ENCODE measurements at places on chromosomes 11 and 22. TPM values are rescaled to one million over a fixed set of nuclear protein-coding genes. Genes with fewer than 3 reads are reported as not detected.

KRTAP5-8 gene
- not detected for polyA plus RNA-seq

DNA sequence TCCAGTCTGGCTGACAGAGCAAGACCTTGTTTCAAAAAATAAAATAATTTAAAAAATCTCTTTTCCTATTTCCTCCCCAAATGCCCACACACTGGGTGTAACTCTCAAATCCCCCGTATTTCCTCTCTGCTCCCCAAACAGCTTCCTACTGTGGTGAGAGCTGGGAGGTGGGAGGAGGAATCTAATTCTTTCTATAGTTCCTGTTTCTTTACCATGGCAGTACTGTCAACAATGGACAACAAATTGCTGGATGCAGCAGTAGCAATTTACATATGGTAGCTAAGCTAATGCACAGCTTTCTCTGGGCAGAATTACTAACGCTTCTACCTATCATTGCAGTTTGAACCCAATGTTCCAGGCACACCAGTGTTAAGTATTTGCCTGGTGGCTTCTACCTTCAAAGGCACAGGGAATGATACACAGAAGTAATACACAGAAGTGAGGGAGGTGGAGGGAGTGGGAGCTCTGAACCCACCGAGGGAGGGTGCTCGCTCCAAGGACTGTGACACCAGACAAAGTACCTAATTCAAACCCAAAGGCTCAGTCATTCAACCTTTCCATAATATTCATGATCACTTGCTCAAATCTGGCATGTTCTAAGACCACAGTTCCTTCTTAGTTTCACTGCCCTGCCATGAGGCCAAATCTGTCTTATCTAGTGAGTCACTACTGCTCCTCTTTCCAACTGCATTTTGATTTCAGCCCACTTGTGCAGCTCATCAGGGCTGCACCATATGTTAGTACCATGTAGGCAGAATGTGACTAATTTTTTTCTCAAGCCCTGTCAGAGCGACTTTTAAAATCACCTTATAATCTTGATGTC, 37.9 kb downstream of the CELF1 start:
- no peak overlapping the region for H3K27ac ChIP-seq
- H3K4me1 ChIP-seq: peaks cover 72% of the 10 kb centered on the region
- no peaks in the 10 kb centered on the region for H3K27me3 ChIP-seq
- peak; percentile 32 for DNase-seq
- H3K36me3 ChIP-seq: peaks cover 2% of the 10 kb centered on the region

- H3K4me3 ChIP-seq: no peak overlapping the region
- H3K27me3 ChIP-seq: peaks cover 20% of the 10 kb centered on the region
- DNase-seq: no peak
- H3K4me1 ChIP-seq: no peaks in the 10 kb centered on the region
Measured at GRCh38 chr11:74316772-74317505, 5.5 kb upstream of the P4HA3 start.

DNA sequence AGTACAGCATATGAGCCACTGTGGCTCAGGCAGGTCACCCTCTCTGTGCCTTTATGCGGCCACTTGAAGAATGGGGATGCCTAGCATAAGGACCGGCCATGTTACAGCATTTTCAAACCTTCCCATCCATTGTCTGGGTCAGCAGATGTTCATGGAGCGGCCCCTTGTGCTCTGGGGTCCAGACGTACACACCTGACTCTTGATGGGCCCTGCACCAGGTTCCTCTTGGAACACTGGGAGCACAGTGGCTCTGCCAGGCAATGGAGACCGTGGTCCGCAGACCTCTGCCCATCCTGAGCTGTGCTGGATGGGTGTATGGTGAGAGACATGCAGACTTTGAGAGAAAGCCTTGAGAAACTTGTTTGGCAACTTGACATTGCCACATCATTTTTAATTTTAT, 9.8 kb downstream of the PRDM11 start:
- H3K27ac ChIP-seq: no peak overlapping the region
- no peak overlapping the region for H3K4me3 ChIP-seq
- H3K27me3 ChIP-seq: no peaks in the 10 kb centered on the region
- H3K36me3 ChIP-seq: no peaks in the 10 kb centered on the region

All from CD4-positive, CD25-positive, alpha-beta regulatory T cell (primary cell).